ENCODE measurements at places on chromosomes 3 and 15.

DNA sequence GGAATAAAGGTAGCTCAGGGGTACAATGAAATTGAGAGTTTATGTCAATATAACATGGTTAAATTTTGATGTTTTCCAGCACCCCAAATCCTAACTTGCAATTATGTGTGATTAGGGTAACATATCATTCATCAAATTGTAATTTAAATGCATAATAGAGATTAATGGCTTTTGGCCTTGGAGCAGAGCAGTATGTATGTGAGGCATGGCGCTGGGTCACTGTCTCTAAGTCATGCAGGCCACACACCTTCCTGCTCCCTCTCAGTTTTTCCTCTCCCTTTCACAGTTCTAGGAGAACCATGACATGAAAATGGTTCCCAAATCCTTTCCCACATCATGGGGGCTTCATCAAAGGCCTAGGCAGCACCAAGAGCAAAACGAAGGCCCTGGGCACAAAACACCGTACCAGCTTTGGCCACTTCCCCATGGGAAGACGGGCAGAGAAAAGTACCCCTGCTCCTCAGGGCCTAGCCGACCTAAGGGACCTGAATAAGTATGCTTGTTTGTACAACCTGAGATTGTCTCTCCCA is 3.9 kb upstream of the SRP14 start:
- DNase-seq, result no peak

DNA sequence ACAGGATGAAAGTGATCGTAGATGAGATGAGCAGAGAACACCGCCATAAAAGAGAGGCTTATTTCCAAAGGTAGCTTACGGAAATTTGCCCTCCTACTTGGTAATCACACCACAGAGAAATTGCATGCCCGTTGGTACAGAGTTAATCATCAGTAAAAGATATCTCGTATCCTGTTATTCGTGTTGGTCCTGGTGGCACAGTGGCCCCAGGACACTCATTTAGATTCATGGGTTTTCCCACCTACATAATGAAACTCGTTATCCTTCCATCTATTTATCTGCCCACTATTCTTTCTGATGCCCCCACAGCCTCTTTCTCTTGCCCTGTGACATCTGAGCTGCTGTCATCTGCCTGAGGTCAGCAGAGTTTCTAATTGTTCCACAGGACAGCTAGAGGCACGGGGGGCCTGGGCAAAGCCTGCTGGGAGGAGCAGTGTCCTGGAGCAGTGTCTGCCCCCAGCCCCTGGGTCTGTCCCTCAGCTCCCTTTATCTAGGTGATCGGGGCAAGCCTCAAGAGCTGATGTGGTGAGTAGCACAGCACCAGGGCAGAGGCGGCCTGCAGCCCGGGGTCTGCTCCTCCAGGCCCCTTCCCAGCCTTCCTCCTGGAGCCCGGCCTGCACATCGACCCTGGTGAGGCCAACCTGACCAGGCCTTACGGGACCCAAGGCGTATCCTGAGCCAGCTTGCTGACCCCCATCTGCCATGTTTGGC is 42.2 kb downstream of the PXYLP1 start:
- no peak for DNase-seq

DNA sequence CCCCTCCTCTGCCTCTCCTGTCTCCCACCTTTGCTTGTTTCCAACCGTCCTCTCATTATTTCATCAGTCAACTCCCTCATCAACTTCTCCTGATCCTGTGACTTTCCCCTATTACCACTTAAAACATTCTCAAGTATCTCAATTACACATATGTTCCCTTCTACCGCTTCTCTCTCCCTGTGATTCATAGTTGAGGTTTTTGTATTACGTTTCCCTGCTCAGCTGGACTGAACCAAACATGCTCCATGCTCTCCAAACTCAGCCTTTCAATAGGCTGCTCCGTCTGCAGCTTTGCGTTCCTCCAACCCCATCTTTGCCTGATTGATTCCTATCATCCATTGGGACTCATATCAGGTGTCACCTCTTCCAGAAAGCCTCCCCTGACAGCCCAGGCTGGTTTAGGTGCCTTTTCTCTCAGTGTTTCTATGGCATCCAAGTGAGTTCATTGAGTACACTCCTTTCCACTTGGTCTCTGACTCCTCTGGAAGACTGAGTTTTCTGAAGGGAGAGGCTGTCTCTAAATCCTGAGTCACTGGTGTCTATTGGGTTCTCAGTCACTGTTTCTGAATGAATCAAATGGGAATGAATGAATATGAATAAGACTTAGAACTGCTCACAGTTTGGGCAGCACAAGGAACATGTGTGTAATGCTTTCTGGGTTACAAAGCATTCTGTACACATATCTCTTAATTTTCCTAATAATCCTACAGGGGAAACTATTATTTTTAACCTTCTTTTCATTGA is 56.4 kb downstream of the PLD1 start:
- DNase-seq, result no peak

DNA sequence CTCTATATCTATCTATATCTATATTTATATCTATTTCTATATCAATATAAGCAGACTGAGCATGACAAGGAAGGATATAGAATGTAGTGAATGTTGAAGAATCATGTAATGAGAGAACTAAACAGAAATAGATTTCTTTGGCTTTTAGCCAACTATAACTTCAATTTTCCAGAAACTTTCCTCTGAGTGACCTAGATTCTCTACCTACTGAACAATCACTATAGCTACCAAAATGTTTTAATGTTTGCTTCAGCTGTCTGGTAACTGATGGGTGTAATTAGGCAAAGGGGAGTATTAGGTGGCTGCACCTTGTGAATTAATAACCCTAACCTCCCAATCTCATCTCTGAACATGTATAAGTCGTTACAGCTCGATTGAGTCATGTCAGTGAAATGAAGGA is 76.4 kb upstream of the ROBO1 start:
- DNase-seq, result no peak

DNA sequence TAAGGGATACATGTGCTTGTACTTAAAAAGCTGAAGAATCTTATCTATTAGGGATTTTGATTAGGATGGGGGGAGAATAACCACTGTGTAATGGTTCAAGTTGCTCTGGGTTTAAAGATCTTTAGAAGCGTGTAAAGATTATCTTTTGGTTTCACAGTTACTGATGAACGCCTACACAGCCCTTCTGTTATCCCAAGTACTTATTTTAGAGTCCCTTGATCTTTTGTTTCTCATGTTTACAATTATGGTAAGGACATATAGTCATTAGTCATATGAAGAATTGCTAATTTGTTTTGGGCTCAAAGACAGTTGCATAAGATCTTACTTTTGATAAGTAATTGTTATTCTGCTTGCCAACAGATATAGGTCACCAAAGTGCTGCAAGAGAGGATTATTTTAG is 160.1 kb downstream of the PLCL2 start:
- DNase-seq, result no peak

- DNase-seq, result peak; percentile 77
These were observed 437 bp downstream of the KLF13 start for GRCh38 chr15:31326875-31327668.

DNA sequence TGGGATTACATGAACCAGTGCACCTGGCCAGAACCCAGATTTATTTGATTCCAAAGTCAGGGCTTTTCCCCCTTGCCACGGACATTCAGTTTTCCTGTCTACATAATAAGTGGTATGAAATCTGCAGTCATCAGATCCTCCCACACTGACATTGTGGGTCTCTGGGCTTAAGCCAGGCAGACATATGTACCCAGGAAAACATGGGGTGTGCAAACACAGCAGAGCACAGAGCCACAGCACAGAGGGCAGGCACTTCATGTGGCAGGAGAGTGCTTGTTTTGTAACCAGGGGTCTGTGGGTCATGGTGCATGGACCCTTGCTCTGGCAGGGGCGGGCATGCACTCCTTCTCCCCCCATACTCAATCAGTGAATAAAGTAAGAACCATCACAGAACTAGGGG is 6.1 kb upstream of the ABTB1 start:
- no peak for DNase-seq

DNA sequence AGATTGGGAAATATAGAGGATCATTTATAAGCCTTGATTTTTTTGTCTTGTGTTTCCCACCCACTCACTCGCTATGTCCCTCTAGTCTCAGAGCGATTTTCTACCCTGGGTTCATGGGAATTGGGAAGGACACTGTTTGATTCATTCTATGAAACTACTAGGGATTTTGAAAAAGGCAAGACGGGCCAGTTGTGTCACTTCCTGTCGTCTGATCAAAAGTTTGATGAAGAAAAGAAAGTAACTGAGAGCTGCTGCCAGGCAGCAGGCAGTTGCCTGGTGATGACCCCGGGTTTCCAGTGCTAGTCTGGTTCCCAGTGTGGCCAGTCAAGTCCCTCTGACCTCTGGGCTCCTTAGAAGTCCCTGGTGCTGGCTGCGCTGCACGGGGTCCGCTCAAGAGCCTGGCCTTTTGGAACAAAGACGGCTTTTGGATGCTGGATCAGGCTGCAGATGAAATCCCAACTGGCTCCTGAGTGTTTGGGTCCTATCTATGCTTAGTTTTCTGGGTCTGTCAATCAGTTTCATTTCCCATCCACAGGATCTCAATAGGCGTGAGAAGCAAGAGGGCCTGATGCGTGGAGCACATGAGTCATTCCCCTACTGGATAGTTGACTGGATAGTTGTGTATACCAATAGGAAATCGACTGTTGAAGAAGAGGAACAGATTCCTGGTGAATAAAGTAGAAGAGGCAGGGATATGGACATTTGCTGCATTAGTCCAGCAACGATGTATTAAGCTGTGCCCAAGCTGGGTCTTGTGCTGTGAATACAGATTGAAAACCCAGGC is 89.7 kb downstream of the EEFSEC start:
- no peak for DNase-seq

GRCh38 chr3:141881702-141882101 is 5.3 kb downstream of the ATP1B3 start:
- DNase-seq, result no peak

DNA sequence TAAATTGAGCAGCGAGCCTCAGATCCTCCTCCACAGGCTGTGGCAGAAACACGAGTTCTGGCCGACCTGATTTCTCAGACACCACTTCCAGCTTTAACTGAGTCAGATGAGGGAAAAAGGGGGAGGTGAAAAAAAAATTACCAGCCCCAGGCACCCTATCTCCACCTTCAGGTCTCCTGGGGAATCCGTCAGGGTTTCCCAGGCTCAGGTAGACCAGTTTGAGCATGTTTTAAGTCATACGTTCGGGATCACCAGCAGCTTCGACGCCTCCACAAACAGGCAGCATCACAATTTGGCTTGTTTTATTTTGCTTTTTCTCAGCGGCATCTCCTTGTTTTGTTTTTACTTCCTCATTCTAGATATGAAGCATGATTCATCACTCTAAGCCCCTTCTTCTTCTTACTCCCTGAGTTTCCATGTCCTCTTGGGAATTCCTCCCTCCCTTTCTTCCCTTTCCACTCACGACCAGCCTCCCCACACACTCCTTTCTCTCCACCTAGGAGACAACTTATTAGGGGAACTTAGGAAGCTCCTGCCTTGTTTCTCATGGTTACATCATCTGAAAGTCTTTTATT is 190.1 kb downstream of the ZNF621 start:
- DNase-seq, result no peak

DNA sequence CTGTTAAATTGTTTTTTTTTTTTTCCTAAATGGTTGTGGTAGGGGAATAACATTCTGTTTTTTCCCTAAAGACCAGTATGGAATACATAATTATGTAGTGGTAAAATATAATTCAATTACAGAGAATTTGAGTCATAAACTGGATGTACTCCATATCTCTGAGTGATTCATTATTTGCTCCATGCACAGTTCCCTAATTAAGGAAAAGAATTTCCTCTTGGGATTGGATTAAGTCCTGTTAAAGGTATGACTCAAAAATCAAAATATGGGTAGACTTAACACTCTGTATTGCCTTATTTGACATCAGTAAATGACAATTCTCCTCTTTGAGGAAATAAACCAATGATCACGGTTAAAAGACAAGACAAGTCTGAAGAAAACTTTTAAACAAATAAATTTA is 78.0 kb upstream of the KCNH8 start:
- DNase-seq, result no peak

GRCh38 chr15:31489801-31490646 is 163.4 kb downstream of the KLF13 start:
- DNase-seq, result peak; percentile 54

DNA sequence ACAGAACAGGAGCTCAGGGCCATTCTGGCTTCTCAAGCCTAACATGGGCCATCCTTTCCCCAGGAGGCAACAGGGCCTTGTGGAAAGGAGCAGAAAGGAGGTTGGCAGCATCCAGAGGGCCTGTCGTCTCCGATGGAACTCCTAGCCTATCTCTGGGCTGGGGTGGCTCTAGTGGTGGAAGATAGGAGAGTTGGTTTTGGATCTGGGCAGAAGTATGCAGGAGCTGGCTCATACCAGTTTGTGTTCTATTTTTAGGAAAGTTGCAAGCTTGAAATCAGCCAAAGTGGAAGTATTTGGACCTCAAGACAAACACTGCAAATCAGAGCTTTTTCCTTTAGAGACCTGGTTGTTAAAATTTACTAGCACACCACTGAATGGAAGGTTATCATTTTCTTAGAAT is 35.4 kb upstream of the XCR1 start:
- DNase-seq, result no peak

All from CD4-positive, alpha-beta T cell treated with Interleukin-6 at 100 ng/mL for 8 hours (primary cell).